ENCODE measurements at places on chromosomes 12 and 14.

- peak; percentile 2 for DNase-seq
Measured at GRCh38 chr14:104935026-104935650, 10.5 kb downstream of the PLD4 start.

- no peak for DNase-seq
Measured at GRCh38 chr12:121595520-121595919, 14.7 kb upstream of the KDM2B start.

DNA sequence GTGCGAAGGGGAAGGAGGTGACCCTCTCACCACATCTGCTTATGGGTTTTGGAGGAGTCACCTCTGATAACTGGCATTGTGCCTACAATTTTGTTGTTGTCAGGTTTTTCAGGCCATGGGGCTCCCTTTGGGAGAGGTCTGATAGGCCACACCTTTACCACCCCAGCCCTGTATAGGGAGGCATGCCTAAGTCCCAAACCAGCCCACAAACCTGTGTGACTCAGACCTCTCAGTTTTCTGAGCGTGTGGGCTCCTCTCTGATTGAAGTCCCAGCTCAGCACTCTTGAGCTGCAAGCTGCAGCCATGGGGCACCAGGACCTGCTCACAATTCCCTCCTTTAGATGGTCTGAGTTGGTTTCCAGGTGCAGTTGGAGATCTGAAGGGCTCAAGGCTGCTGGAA is 1429.3 kb upstream of the TMEM132C start:
- DNase-seq = no peak

DNA sequence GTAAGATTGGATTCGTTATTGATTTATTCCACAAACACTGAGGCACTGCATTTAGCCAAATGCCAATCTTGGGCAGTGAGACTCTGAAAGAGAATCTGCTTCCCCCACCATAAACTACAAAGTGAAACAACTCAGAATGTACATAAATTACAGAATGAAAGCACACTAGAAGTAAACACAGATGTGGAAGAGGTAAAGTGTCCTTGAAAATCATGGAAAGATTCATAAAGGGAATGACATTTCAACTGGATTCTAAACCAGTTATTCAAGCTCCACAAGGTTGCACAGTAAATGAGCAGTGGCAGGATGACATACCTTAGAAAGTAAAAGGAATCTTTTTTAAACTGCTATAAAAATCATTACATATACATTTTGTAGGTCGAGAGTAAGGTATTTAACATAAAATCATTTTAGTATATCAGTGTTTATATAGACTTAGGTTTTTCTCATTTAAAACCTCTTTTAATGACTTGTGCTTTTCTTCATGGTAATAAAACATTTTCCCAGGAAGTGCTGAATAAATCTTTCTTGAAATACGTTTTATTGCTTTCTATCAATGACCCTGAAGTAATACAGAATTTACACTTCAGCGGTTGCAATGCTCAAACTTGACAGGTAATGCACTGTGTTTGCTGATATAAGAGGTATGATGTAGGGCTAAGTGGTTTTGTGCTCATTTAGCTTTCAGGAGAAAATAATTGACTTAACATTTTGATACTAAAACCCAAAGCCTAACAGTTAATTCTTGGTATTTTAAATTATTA is 270.6 kb downstream of the NAV3 start:
- DNase-seq = no peak

GRCh38 chr14:20400589-20400964 is 12.7 kb downstream of the TEP1 start:
- DNase-seq = no peak

DNA sequence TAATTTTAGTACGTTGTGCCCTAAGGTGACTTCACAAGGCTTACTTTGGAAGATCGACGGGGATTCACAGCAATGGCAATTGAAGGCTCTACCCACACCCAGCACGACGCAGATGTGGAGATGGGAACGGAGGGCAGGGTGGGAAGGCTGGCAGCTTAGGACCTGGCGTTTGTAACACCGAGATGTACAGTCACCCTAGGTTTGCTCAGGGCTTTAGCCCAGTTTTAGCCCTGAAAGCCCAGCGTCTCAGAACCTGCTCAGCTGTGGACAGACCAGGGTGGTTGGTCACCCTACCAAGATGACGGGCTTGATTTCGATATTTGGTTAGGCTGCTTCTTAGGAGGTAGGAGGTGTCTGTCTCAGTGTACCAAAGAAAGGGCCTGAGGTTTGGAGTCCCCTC is 100.5 kb upstream of the MED13L start:
- no peak for DNase-seq

DNA sequence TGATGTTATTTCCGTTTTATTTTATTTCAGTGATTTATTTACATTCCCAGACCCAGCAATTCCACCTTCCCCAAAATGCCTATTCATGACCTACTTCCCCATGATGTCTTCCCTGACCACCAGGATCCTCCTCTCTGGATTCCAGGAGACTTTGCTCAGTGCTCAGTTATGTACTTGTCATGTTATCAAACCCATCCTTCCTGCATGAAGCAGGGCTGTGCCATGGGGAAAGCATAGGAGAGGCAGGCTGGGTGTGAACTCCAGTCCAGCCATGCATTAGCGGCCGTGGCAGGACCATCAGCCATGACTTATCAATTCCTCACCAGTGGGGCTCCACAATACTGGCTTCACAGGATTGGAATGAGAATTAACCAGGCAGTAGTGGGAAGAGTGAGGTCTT is 57.8 kb downstream of the B4GALNT3 start:
- peak; percentile 54 for DNase-seq

DNA sequence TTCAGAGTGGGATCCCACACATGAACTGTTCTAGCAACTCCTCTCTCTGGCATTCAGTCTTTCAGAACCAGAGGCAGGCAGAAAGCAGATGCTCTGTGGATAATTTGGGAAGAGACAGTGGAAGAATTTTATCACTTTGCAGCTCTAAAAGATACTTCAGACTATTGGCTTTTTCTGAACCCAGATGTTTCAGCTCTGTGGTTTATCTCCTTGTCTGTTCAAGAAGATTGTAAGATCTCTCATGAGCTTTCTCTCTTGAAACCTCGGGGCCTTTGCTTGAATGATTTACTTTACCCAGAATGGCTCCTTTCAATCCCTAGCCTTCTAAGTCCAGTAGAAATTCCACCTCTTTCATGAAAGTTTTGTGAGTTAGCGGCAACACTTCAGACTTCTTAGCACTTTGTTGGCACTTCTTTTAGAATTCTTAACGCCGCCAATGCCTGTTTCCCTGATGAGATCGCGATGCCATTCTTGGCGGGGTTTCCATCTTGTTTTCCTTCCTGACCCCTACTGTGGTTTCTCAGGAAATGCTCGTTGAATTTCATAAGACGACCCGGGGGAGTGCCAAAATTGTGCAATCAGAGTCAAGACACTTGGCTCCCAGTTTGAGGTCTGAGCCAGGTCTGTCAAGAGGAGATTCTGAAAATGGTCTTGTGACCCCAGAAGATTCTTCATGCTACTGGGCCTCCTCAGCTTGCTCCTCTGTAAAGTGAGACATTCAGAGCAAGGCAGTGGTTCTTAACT is 107.0 kb upstream of the PRICKLE1 start:
- peak; percentile 50 for DNase-seq

- no peak for DNase-seq
Measured at GRCh38 chr12:106118-106591, 39.6 kb downstream of the IQSEC3 start.

DNA sequence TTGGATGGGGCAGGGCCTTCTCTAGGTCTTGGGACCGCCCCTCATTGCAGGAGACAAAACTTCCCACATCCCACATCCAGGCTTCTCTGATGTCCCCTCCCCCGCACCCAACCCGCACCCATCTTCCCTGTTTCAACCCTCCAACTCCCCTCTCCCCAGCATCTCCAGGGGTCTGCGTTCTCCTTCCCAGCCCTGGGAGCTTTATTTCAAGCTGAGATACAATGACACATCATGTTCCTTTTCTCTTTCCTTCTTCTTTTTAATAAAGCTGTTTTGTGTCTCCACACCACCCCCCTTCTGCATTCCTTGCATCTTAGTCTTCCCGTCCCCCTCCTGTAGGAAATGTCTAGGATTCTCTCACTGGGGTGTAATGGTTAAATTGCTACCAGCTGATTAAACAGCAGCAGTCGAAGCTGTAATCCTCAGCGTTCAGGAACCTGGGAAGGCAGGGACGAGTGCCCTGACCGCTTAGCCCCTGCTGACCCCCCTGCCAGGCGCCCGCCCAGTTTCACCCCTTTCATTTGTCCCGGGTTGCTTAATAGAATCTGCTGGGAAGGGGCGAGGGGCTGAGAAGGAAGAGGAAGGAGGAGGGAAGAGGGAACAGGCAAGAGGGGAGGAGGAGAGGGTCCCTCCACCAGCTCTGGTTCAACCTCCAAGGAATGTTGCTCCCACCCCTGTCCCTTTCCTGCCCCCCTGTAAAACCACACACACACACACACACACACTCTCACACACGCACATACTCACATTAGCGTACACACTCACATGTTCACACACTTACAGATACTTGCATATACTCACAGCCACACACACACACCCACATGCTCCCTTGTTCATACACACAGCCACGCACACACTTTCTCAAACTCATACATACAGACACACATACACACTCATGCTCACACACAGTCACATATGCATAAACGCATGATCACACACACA is 104.5 kb upstream of the MED13L start:
- DNase-seq = peak; percentile 94

DNA sequence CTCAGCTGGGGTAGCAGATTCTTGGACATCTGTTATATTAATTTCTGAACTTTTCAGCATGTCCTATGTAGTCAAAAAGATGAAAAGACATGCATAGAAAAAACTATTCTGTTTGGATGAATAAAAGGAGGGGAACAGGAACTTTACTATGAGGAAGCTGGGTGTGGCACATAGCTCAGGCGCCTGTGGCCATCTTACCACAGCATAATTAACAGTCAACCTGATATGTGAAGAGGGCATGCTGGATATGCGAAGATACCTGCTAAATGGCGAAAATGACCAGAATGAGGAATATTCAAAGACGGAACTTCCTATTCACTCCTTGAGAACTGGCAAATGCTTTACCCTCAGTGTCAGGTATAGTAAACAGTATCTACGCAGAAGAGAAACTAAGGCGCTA is 18.4 kb downstream of the SETD3 start:
- no peak for DNase-seq

GRCh38 chr12:66453844-66454243 is 151.6 kb downstream of the HELB start:
- no peak for DNase-seq

DNA sequence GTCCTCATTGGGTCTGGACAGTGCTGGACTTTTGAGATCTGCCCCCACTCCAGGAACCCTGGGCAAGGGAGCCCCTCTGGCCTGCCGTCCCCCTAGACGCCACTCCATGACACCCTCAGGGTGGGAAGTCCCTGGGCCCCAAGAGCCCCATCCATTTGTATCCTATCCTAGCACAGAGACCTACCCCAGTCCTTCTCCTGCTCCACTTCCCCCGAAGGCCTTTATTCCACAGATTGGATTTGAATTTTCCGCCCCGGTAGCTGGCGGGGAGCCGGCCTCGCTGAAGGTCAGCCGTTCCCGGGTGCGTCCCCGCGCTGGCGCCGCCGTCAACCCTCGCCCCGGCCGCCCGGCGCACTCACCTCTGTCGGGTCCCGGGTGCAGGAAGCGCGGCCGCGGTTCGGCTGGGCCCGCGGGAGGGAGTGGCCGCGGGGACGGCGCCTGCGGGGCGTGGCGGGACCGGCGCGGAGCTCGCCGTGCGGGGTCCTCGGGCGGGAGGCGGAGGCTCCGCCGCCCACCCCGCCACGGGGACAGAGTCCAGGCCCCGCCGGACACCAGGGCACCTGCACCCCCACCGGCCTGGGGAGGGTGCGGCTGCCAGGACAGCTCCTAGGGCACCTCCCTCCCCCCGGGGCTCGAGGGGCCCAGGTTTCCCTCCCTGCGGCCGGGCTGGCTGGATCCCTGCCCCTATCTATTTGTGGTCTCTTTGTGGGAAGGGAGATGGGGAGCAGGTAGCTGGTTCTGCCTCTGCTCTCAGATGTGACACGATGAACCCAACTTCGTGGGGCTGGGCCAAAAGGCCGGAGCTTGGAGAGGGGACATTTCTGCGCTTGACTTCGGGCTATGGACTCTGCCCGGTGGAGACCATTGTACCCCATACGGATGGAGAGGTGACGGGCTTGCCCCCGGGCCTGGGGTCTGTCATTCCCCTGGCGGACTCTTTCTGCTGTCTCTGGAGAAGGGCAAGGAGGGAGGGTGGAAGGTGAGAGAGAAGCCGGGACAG is 19.9 kb upstream of the GPR68 start:
- DNase-seq = peak; percentile 25

DNA sequence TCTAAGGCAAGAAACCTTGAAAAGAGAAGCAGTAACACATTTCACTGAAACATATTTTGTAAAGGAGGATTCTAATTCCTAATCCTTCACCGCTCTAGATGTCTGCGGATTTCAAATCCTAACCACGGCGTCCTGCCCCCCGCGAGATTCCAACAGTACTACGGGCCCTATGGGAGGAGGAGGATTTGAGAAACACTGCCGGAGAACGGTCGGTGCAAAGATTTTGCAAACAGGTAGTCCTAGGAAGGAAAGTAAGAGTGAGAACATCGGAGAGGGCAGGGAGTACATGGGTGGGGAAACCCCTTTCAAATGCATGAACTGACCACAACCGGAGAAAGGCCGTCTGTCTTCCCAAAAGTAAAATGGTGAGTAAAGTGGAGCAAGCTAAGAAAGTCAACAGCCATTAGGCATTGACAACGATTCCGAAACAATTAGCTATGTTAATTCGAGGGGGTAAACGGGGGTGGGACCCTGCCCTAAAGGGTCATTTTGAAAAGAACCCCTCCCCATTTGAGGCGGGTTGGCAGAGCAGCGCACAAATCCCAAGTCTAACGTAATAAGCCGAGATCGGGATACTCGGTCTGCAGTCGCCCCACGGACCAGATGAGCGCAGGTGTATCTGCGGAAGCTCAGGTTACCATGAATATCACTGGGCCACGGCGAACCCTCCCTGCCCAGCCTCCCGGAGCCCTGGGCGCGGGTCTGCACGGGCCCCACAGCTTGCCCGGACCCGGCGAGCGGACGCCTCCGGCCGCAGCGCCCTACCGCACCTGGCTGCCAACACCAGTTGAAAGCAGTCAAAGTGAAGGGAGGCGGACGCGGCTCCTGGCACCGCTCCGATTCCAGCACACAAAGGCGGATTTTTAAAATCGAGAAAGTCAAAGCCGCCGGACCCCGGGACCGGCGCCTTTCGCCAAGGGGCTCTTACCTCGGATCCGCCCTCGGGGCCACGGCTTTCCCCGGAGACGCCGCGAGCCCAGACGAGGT is 662 bp downstream of the EPS8 start:
- DNase-seq = peak; percentile 41

- no peak for DNase-seq
Measured at GRCh38 chr14:75371297-75371696, 56.5 kb upstream of the JDP2 start.

- no peak for DNase-seq
Measured at GRCh38 chr14:44309331-44309730, 197.8 kb downstream of the FSCB start.
